ENCODE measurements at places on chromosomes 3 and 15. TPM values are rescaled to one million over a fixed set of nuclear protein-coding genes. Genes with fewer than 3 reads are reported as not detected.

- DNase-seq: peak; percentile 36
- peaks cover 4% of the 10 kb centered on the region for H3K4me1 ChIP-seq
- no peaks in the 10 kb centered on the region for H3K27me3 ChIP-seq
- H3K4me3 ChIP-seq: no peak overlapping the region
These were observed 115.7 kb upstream of the BFSP2 start for GRCh38 chr3:133283958-133284807.

DNA sequence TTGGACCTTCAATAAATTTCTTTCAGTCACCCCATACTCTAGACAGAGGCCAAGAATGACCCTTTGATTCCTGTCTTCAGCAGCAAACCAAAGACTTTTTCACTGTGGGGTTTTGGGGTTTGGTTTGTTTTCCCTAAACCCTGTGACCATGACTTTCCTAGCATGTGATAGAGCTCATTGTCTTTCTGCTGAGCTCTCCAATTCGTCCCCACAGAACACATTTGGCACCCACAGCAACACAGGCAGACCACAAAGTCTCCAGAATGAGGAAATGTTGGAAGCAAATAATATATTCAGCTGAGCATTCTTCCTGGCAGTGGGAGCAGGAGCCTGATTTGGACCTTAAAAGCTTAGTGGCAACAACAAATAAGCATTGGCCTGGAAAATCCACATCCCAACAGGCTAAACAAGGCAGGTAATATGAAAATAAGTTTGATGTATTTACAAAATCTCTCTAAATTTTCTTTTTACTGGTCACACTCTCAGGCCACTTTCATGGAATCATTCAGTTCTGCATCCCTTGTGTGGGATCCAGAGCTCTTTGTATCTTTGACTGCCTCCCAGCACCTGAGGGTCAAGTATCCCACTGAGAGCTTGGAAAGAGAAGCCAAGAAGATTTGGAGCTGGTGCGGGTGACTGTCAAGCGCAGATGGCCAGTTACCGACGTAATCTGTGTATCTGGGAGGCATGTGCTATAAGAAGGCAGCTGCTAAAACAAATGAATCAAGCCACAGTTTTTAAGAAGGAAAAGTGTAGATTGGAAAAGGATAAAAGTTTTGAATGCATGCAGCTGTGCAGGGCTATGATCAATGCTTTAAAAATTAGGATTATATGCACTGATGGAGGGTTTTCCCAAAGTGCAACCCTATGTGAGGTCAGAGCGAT, 36.5 kb upstream of the CPB1 start:
- H3K4me3 ChIP-seq: no peak overlapping the region
- H3K36me3 ChIP-seq: no peaks in the 10 kb centered on the region
- no peak for DNase-seq
- peaks cover 3% of the 10 kb centered on the region for H3K27me3 ChIP-seq

- peak; percentile 71 for DNase-seq
- H3K4me3 ChIP-seq: no peak overlapping the region
- H3K36me3 ChIP-seq: no peaks in the 10 kb centered on the region
- no peaks in the 10 kb centered on the region for H3K27me3 ChIP-seq
These were observed 7.5 kb upstream of the CMTM6 start for GRCh38 chr3:32510075-32510724.

The ATP13A4 gene
- total RNA-seq: not detected
